ENCODE measurements at places on chromosomes 16 and 17. TPM values are rescaled to one million over a fixed set of nuclear protein-coding genes. Genes with fewer than 3 reads are reported as not detected.
A peak's percentile ranks its signal among the peaks of the same experiment; 100 is the strongest.

- no peak overlapping the region for H3K4me3 ChIP-seq
- DNase-seq: no peak
- no peaks in the 10 kb centered on the region for H3K4me1 ChIP-seq
- H3K27me3 ChIP-seq: no peaks in the 10 kb centered on the region
- no peak overlapping the region for H3K27ac ChIP-seq
Measured at GRCh38 chr17:78433780-78434335, 55.4 kb downstream of the PGS1 start.

- no peaks in the 10 kb centered on the region for H3K27me3 ChIP-seq
- peaks cover 34% of the 10 kb centered on the region for H3K36me3 ChIP-seq
- no peak overlapping the region for H3K4me3 ChIP-seq
- H3K27ac ChIP-seq: peak overlapping the region; percentile 61
Measured at GRCh38 chr16:11129378-11129781, 126.6 kb downstream of the SOCS1 start.

GRCh38 chr16:621526-622105, 9.2 kb upstream of the WFIKKN1 start:
- H3K4me3 ChIP-seq: no peak overlapping the region
- DNase-seq: no peak
- H3K27ac ChIP-seq: no peak overlapping the region
- H3K27me3 ChIP-seq: no peaks in the 10 kb centered on the region
- no peaks in the 10 kb centered on the region for H3K4me1 ChIP-seq

- no peak overlapping the region for H3K4me3 ChIP-seq
- no peak for DNase-seq
Measured at GRCh38 chr16:11681976-11682654, 13.9 kb downstream of the SNN start.

GRCh38 chr17:70629902-70630301, 460.6 kb downstream of the KCNJ2 start:
- H3K4me1 ChIP-seq: no peaks in the 10 kb centered on the region
- H3K27me3 ChIP-seq: no peaks in the 10 kb centered on the region
- DNase-seq: no peak
- no peak overlapping the region for H3K4me3 ChIP-seq
- no peaks in the 10 kb centered on the region for H3K36me3 ChIP-seq

GRCh38 chr16:17724242-17724898, 253.6 kb upstream of the XYLT1 start:
- no peak overlapping the region for H3K27ac ChIP-seq
- H3K27me3 ChIP-seq: no peaks in the 10 kb centered on the region
- H3K4me3 ChIP-seq: no peak overlapping the region
- no peaks in the 10 kb centered on the region for H3K36me3 ChIP-seq
- DNase-seq: no peak

- DNase-seq: peak; percentile 67
- no peaks in the 10 kb centered on the region for H3K27me3 ChIP-seq
- no peaks in the 10 kb centered on the region for H3K36me3 ChIP-seq
- H3K4me3 ChIP-seq: peak overlapping the region; percentile 16
- H3K27ac ChIP-seq: peak overlapping the region; percentile 78
Measured at GRCh38 chr16:75256059-75256571, 4.7 kb upstream of the BCAR1 start.

DNA sequence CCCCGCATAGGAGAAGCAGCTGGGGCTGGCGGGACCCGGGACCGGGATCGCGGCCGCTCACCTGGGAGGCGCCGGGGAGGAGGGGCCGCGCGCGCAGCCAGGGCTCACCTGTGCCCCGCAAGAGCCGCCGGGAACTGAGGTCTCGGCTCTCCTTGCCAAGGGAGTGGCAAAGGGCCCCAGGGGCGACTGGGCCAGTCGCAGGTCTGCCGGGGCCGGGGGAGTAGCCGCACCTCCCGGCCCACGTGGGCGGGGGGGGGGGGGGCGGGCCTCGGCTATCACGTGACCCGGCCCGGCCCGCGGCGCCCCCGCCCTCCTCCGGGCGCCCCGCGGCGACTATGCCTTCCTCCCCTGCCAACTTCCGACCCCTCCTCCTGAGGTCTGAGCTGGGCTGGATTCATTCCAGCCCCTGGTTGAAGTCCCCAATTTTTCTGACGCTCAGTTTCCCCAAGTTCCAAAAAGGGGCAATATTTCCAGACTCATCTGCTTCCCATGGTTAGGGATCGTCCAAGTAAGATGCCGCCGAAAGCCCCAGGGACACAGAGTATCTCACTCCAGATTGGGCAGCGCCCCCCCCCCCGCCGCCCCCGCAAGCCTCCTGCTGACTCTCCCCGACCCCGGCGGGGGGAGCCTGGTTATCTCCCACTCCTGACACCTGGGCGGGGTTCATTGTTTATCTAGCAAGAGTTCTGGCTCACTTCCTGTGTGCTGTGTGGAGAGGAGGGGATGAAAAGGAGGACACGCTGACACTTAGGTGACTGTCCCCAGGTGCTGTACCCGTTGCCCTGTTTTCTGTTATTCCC, at the start of gene TMC6:
TMC6 (minus strand) TSS at position 205 of the 800 bp plus-strand sequence. CDS start 1,923 bp downstream, outside the sequence.
- peak within 1 kb of the TSS; percentile 98 for H3K27ac ChIP-seq
- peaks cover 14% of the 10 kb centered on the region for H3K36me3 ChIP-seq
- H3K4me1 ChIP-seq: peaks cover 58% of the 10 kb centered on the region
- peak within 1 kb of the TSS; percentile 98 for H3K4me3 ChIP-seq

- H3K4me3 ChIP-seq: no peak overlapping the region
- H3K27me3 ChIP-seq: no peaks in the 10 kb centered on the region
- H3K36me3 ChIP-seq: no peaks in the 10 kb centered on the region
Measured at GRCh38 chr16:47571711-47572110, 110.6 kb downstream of the PHKB start.

DNA sequence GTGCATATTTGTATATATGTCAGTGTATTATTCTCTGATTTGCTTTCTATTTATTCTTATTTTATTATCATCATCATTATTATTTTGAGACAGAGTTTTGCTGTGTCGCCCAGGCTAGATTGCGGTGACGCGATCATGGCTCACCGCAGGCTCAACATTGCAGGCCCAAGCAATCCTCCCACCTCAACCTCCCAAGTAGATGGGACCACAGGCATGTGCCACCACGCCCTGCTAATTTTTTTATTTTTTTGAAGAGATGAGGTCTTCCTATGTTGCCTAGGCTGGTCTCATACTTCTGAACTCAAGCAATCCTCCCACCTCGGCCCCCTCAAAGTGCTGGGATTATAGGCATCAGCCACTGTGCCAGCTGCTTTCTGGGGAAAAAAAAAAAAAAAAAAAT, 8.4 kb upstream of the ARHGAP17 start:
- no peak for DNase-seq
- H3K4me1 ChIP-seq: no peaks in the 10 kb centered on the region
- H3K27ac ChIP-seq: no peak overlapping the region

GRCh38 chr17:32483451-32484019, 3.3 kb upstream of the CDK5R1 start:
- peak; percentile 83 for DNase-seq
- peak overlapping the region; percentile 74 for H3K27ac ChIP-seq

DNA sequence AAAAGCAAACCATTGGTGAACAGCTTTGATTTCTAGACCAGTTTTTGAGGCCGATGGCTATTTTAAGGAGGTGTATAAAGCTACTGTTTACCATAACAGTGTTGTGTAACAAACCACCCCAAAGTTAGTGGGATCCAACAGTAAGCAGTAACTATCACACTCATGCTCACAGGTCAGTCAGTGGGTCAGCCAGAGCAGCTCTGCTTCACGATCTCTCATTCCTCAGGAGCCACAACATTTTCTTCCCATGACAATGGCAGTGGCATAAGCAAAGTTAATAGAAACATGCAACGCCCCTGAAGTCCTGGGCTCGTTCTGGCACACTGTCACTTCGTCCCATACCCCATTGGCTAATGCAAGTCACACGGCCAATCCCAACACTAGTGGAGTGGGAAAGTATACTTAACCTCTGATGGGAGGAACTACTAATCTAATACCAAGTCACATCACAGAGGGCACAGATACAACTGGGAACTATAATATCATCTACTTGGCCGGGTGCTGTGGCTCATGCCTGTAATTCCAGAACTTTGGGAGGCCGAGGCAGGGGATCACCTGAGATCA, 28.0 kb upstream of the B4GALNT2 start:
- H3K4me3 ChIP-seq: no peak overlapping the region
- no peak for DNase-seq
- H3K27ac ChIP-seq: no peak overlapping the region
- H3K27me3 ChIP-seq: peaks cover 5% of the 10 kb centered on the region

DNA sequence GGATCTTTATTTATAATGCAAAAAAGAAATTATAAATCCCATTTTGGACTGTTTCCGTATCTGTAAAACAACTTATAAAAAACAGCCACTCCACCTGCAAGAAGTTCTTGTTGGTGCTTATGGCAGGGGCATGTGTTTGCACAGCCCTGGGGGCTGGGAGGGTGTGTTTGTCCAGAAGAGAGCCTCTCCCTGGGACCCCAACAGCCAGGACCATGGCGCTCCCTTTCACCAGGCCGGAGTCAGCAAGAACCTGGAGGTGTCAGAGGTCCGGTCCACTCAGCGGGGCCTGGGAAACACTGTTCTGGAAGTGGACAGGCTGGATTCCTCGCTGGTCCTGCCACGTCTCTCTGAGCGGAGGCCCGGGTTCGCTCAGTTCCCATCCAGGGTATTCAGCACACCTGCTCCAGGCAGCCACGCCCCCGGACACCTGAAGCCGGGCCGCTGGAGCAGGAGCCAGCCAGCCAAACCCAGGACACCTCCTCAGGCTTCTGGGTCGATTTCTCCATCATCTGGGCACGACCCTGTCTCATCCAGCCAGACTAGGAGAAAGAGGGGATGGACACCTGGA, 18.9 kb upstream of the GINS2 start:
- H3K27me3 ChIP-seq: no peaks in the 10 kb centered on the region
- H3K27ac ChIP-seq: no peak overlapping the region
- H3K4me1 ChIP-seq: no peaks in the 10 kb centered on the region
- no peak overlapping the region for H3K4me3 ChIP-seq
- no peaks in the 10 kb centered on the region for H3K36me3 ChIP-seq

DNA sequence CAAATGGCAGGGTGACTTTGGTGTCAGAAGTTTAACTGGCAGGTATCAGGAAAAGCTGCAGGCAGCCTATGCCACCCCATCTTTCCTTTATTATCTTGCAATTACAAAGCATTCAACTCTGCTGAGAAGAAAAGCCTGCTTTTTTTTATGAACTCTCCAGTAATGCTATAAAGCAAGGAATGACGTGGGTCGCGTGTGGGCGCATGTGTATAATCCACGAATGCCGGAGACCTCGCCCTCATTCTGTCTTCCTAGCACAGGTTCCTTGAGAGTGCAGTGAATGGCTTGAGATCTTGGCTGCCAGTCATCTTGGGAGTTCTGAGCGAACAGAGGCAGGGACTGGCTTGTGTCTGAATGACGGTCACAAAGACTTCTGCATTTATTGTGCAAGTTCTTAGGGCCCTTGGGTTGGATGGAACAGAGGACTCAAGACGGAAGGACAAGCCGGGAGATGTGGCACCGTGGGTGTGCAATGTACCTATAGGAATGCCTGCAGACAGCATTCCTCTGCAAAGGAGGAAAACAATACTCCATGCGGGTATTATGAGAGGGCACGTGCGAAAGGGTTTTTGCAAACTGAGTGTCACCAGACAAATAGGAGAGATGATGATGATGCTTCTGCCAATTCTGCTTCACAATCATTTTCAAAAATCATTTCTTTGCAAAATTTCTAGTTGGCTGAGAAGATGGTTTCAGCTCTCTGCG, 96.1 kb upstream of the ELAC2 start:
- no peaks in the 10 kb centered on the region for H3K4me1 ChIP-seq
- no peak overlapping the region for H3K4me3 ChIP-seq
- H3K27ac ChIP-seq: no peak overlapping the region
- no peak for DNase-seq
- H3K27me3 ChIP-seq: peaks cover 7% of the 10 kb centered on the region
- no peaks in the 10 kb centered on the region for H3K36me3 ChIP-seq

GRCh38 chr16:63652091-63652490, 1469.8 kb downstream of the CDH11 start:
- DNase-seq: no peak
- no peaks in the 10 kb centered on the region for H3K36me3 ChIP-seq
- no peaks in the 10 kb centered on the region for H3K27me3 ChIP-seq

- no peaks in the 10 kb centered on the region for H3K27me3 ChIP-seq
- no peaks in the 10 kb centered on the region for H3K36me3 ChIP-seq
- H3K27ac ChIP-seq: no peak overlapping the region
- no peak for DNase-seq
- no peak overlapping the region for H3K4me3 ChIP-seq
- peaks cover 14% of the 10 kb centered on the region for H3K4me1 ChIP-seq
Measured at GRCh38 chr16:46808997-46809396, 22.0 kb downstream of the C16orf87 start.

DNA sequence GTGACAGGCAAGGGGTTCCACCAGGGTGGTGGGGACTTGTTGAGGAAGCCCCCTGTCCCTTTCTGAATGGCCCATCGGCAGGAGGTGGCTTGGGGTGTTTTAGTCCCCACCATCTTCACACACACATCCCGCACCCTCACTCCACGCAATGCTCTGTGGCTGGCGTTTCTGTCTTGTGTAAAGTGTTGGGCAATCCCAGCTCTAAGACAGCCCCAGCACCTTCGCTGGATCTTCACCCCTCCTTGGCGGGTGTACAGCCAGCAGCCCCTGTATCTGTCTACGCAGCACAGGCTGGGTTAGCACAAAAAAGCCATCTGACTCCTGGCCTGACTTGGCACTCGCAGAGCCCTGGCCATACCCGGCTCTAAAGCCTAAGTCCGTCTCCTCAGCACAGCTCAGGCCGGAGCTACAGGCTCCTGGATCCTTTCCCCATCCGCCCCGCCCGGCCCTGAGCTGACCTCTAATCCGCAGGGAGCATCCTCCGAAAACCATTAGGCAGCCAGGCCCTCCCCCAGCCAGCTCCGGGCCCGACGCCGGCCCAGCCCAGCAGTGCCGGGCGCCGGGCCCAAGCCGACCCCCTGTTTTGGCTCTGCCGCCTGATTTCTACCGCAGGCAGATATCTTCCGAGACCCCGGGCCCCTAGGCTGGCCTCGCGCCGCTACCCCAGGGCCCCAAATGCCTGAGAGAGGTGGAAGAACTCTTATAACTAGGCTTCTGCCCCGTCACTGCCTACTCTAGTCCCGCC, 42.4 kb upstream of the TAC4 start:
- H3K4me3 ChIP-seq: no peak overlapping the region
- H3K36me3 ChIP-seq: no peaks in the 10 kb centered on the region

- no peak for DNase-seq
- H3K4me1 ChIP-seq: no peaks in the 10 kb centered on the region
- H3K27me3 ChIP-seq: no peaks in the 10 kb centered on the region
- H3K36me3 ChIP-seq: no peaks in the 10 kb centered on the region
- H3K4me3 ChIP-seq: no peak overlapping the region
- H3K27ac ChIP-seq: no peak overlapping the region
Measured at GRCh38 chr16:17501321-17501720, 30.6 kb upstream of the XYLT1 start.

Gene RMI2
- polyA plus RNA-seq: 0.23 TPM

Gene MRC2
- 13.1 TPM for polyA plus RNA-seq

Gene CPHXL2
- polyA plus RNA-seq: not detected

Gene C1QTNF1
- polyA plus RNA-seq: 189 TPM

Gene CHST5
- 0.18 TPM for polyA plus RNA-seq

Gene MT1A
- 43.3 TPM for polyA plus RNA-seq

Gene OR3A3
- polyA plus RNA-seq: not detected

Gene PRR35
- polyA plus RNA-seq: not detected

Gene PLA2G10
- not detected for polyA plus RNA-seq

Gene SEPTIN12
- not detected for polyA plus RNA-seq

All from heart left ventricle (tissue), 16 donors.